Thoracic aorta (tissue), 2 donors: ENCODE measurements at places on chromosomes 12 and 14. TPM values are rescaled to one million over a fixed set of nuclear protein-coding genes. Genes with fewer than 3 reads are reported as not detected.

- H3K36me3 ChIP-seq = no peaks in the 10 kb centered on the region
- no peaks in the 10 kb centered on the region for H3K27me3 ChIP-seq
- no peak for DNase-seq
- peaks cover 9% of the 10 kb centered on the region for H3K4me1 ChIP-seq
- no peak overlapping the region for H3K4me3 ChIP-seq
- H3K27ac ChIP-seq = no peak overlapping the region
Measured at GRCh38 chr14:55707365-55707804, 127.4 kb downstream of the KTN1 start.

DNA sequence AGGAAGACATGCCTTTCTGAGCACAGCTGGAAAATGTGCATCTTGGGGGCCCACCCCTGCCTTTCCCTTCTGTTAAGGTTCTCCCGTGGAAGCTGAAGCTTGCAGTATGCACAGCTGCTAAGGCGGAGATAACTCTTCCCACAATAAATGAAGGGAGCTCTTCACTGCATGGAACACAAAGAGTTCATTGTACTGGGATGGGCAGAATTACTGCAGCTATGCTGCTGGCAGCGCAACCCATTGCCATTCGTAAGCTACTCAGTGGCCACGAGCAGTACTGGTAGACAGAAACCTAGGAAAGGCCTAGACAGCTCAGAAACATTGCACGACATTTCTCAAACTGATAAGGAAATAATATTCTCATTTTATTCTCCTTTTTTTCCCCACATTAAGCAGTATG, 310.2 kb downstream of the MDGA2 start:
- no peaks in the 10 kb centered on the region for H3K36me3 ChIP-seq
- no peak overlapping the region for H3K27ac ChIP-seq
- H3K4me1 ChIP-seq = no peaks in the 10 kb centered on the region
- DNase-seq = no peak
- no peaks in the 10 kb centered on the region for H3K27me3 ChIP-seq

- DNase-seq = no peak
- no peaks in the 10 kb centered on the region for H3K27me3 ChIP-seq
- peak overlapping the region; percentile 48 for H3K27ac ChIP-seq
- peaks cover 15% of the 10 kb centered on the region for H3K4me1 ChIP-seq
Measured at GRCh38 chr12:26135571-26135970, 10.7 kb upstream of the BHLHE41 start.

DNA sequence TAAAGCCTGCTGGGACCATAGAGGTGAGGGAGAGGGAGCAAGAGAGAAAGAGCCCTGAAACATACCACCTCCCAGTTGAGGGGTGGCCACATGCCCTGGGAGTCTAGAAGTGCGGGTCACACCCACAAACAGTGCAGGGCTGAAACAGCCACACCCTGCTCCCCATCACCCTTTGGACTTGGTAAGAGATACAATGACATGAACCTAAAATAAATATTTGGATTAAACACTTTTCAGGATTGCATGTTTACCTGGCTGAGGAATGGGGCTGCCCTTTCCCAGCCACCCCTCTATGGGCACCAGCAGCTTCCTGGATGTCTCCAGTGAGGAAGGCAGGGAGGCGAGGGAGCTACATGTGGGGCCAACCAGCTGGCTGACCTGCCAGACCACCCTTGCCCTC, 39.0 kb upstream of the TC2N start:
- peak overlapping the region; percentile 96 for H3K27ac ChIP-seq
- no peak for DNase-seq
- peaks cover 10% of the 10 kb centered on the region for H3K36me3 ChIP-seq
- peaks cover 26% of the 10 kb centered on the region for H3K4me1 ChIP-seq
- H3K27me3 ChIP-seq = no peaks in the 10 kb centered on the region

GRCh38 chr12:69658203-69658602, 40.9 kb downstream of the BEST3 start:
- no peaks in the 10 kb centered on the region for H3K36me3 ChIP-seq
- H3K4me3 ChIP-seq = no peak overlapping the region
- no peak overlapping the region for H3K27ac ChIP-seq

- peak; percentile 4 for DNase-seq
- H3K27me3 ChIP-seq = no peaks in the 10 kb centered on the region
- peak overlapping the region; percentile 90 for H3K4me3 ChIP-seq
- H3K36me3 ChIP-seq = peaks cover 8% of the 10 kb centered on the region
- peaks cover 27% of the 10 kb centered on the region for H3K4me1 ChIP-seq
Measured at GRCh38 chr14:73026243-73026844, 562 bp downstream of the ZFYVE1 start.

- no peak overlapping the region for H3K4me3 ChIP-seq
- peaks cover 12% of the 10 kb centered on the region for H3K36me3 ChIP-seq
- H3K27ac ChIP-seq = no peak overlapping the region
- DNase-seq = no peak
Measured at GRCh38 chr12:123997033-123997822, 24.2 kb downstream of the ZNF664 start.

DNA sequence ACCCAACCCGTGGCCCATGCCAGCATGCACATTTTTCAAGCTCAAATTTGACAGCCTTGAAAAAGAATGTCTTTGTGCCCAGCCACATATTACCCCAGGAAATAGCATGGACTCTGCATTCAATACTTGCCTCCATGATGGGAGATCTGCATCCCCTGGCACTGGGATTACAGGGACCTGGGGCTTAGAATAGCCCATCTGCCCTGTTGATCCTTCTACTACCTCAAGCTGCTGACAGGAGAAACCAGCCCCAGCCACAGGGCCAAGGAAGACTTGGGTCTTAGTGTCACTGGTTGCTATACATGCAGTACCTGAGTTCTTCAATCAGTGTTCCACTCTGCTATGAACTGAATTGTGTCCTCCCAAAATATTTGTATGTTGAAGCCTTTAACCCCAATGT, 85.3 kb downstream of the LRRC74A start:
- H3K27me3 ChIP-seq = no peaks in the 10 kb centered on the region
- no peak overlapping the region for H3K4me3 ChIP-seq
- peaks cover 5% of the 10 kb centered on the region for H3K4me1 ChIP-seq
- H3K36me3 ChIP-seq = no peaks in the 10 kb centered on the region
- DNase-seq = no peak

GRCh38 chr12:53751336-53752191, at the start of gene CISTR:
Gene CISTR, minus strand, starts transcription at chr12:53751979.
- peak within 1 kb of the TSS; percentile 75 for H3K4me3 ChIP-seq
- peaks cover 15% of the 10 kb centered on the region for H3K4me1 ChIP-seq
- H3K27ac ChIP-seq = no peak within 1 kb of the TSS

- no peaks in the 10 kb centered on the region for H3K27me3 ChIP-seq
- DNase-seq = no peak
- H3K27ac ChIP-seq = no peak overlapping the region
- H3K4me1 ChIP-seq = no peaks in the 10 kb centered on the region
Measured at GRCh38 chr14:99548871-99549515, 55.0 kb downstream of the CCDC85C start.

DNA sequence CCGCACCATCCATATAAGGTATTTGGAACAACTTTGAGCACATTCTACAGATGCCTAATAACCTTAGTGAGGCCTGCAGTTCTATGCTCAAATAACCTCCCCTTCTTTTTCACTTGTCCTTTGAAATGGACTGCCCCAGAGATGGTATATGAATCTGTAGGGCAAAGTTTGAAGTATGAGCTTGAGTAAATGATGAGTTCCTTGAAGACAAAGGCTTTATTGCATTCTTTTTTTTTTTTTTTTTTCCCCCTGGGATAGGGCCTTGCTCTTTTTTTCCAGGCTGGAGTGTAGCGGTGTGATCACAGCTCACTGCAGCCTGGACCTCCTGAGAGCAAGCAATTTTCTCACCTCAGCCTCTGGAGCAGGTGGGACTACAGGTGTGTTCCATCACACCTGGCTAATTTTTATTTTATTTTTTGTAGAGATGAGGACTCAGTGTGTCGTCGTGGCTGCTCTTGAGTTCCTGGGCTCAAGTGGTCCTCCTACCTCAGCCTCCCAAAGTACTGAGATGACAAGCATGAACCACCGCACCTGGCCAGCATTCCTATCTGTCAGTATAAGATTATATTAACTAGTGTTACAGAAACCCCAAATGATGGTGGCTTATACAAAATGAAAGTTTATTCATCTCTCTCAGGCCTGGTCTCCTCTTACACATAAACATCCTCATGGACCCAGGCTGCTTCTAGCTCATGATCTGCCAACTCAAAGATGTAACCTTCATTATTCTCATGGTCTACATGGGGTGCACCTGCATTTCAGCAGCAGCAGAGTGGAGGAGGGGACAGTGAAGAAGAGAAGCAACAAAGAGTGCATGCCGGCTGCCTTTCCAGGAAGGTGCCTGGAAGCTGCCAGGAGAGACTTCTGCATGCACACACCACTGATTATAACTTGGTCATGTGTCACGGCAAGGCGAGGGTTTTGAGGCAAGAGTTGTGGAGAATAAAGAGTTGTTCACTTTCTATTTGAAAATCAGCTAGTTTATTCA, 101.4 kb downstream of the DUSP16 start:
- no peak for DNase-seq
- peaks cover 2% of the 10 kb centered on the region for H3K36me3 ChIP-seq
- H3K27ac ChIP-seq = no peak overlapping the region
- no peaks in the 10 kb centered on the region for H3K4me1 ChIP-seq

- no peaks in the 10 kb centered on the region for H3K27me3 ChIP-seq
- peaks cover 3% of the 10 kb centered on the region for H3K4me1 ChIP-seq
- peak; percentile 37 for DNase-seq
- H3K36me3 ChIP-seq = no peaks in the 10 kb centered on the region
Measured at GRCh38 chr14:80954687-80955299, 628 bp upstream of the TSHR start.

GRCh38 chr14:99212199-99212598, 59.8 kb downstream of the BCL11B start:
- H3K4me3 ChIP-seq = no peak overlapping the region
- H3K27me3 ChIP-seq = no peaks in the 10 kb centered on the region
- peaks cover 9% of the 10 kb centered on the region for H3K4me1 ChIP-seq
- no peak for DNase-seq
- no peak overlapping the region for H3K27ac ChIP-seq
- no peaks in the 10 kb centered on the region for H3K36me3 ChIP-seq

DNA sequence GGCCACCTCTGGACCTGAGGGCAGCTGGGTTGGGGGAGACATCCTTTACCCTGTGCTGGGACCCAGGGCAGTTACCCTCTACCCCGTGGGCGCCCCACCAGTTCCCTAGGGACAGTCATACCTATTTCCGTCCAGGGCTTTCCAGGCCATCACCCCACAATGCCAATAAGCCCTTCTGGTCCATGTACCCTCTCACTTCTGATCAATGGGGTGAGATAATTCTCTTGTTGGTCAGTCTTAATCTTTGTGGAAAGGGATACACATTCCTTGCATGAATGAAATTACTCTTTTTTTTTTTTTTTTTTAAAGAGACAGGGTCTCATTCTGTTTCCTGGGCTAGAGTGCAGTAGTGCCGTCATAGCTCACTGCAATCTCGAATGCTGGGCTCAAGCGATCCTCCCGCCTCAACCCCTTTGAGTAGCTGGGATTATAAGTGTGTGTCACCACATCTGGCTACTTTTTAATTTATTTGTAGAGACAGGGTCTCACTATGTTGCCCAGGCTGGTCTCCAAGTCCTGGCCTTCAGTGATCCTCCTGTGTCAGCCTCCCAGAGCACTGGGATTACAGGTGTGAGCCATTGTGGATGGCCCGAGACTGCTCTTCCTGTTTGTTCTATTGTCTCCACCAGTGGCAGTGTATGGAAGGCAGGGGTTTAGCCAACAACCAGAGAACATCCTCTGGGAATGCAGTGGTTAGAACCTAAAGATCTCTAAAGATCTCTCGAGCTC, 46.3 kb upstream of the STON2 start:
- no peak overlapping the region for H3K4me3 ChIP-seq
- H3K36me3 ChIP-seq = no peaks in the 10 kb centered on the region
- DNase-seq = no peak

GRCh38 chr14:41446008-41446407, 160.7 kb upstream of the LRFN5 start:
- H3K27ac ChIP-seq = no peak overlapping the region
- H3K4me1 ChIP-seq = no peaks in the 10 kb centered on the region
- no peaks in the 10 kb centered on the region for H3K36me3 ChIP-seq
- no peak overlapping the region for H3K4me3 ChIP-seq

- peaks cover 21% of the 10 kb centered on the region for H3K4me1 ChIP-seq
- H3K27ac ChIP-seq = no peak overlapping the region
Measured at GRCh38 chr14:75283162-75283832, 4.7 kb downstream of the FOS start.

GRCh38 chr14:62743560-62743959, 301.7 kb downstream of the KCNH5 start:
- H3K4me3 ChIP-seq = no peak overlapping the region
- no peak for DNase-seq
- H3K36me3 ChIP-seq = no peaks in the 10 kb centered on the region
- H3K27me3 ChIP-seq = no peaks in the 10 kb centered on the region
- H3K4me1 ChIP-seq = no peaks in the 10 kb centered on the region

DNA sequence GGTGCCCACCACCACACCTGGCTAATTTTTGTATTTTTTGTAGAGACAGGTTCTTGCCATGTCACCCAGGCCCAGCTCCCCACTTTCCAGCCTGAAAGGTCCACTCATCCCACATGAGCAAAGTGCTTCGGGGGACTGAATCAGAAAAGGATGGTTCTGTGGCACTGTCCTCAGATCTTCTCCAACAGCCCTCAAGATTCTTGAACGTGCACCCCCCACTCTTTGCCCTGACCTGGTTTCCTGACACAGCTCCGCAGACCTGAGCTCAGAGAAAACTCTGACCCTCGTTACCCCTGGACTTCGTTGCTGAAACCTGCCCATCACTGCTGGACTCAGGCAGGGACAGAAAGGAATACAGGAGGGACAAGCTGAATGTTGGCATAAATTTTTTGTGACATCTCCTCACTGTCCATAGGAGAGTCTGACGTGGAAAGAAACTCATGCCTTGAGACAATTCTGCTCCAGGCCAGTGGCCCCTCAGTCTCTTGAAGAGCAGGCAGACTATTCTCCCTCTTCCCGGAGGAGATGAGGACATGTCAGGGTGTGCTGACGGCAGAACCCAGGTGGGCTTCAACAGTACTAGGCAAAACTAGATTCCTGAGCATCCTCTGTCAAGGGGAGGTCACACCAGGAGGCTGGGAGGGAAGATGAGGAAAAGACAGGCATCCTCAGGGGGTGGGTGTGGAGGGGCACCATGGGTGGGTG, 149.3 kb downstream of the DPF3 start:
- H3K27me3 ChIP-seq = no peaks in the 10 kb centered on the region
- no peak overlapping the region for H3K4me3 ChIP-seq
- peak overlapping the region; percentile 22 for H3K27ac ChIP-seq
- H3K36me3 ChIP-seq = no peaks in the 10 kb centered on the region

GRCh38 chr14:50667684-50667995, 466 bp downstream of the SAV1 start:
- H3K4me3 ChIP-seq = peak overlapping the region; percentile 81
- H3K36me3 ChIP-seq = no peaks in the 10 kb centered on the region
- no peaks in the 10 kb centered on the region for H3K27me3 ChIP-seq
- DNase-seq = no peak
- H3K27ac ChIP-seq = peak overlapping the region; percentile 94

Gene CLEC12A
- 0.42 TPM for total RNA-seq

Gene EML1
- 66.5 TPM for total RNA-seq

Gene CTSG
- 8.8 TPM for total RNA-seq

Gene SSPN
- 50.9 TPM for total RNA-seq

Gene KRT79
- total RNA-seq = not detected

Gene GRIN2B
- not detected for total RNA-seq

Gene SYNE3
- total RNA-seq = 29.5 TPM

Gene PCNX1
- 52.3 TPM for total RNA-seq

Gene PLXNC1
- 8.5 TPM for total RNA-seq
